Hematopoietic multipotent progenitor cell treated with erythropoietin and hydrocortisone succinate and interleukin-3 and kit ligand, for 6 days (in vitro differentiated cells): ENCODE measurements at places on chromosomes 7 and 10.

- DNase-seq = no peak
These were observed 139.9 kb downstream of the CXCL12 start for GRCh38 chr10:44244745-44245600.

GRCh38 chr10:74827694-74828093, 1.3 kb downstream of the KAT6B start:
- DNase-seq = no peak

GRCh38 chr7:29935111-29935510, 54.5 kb downstream of the SCRN1 start:
- no peak for DNase-seq

DNA sequence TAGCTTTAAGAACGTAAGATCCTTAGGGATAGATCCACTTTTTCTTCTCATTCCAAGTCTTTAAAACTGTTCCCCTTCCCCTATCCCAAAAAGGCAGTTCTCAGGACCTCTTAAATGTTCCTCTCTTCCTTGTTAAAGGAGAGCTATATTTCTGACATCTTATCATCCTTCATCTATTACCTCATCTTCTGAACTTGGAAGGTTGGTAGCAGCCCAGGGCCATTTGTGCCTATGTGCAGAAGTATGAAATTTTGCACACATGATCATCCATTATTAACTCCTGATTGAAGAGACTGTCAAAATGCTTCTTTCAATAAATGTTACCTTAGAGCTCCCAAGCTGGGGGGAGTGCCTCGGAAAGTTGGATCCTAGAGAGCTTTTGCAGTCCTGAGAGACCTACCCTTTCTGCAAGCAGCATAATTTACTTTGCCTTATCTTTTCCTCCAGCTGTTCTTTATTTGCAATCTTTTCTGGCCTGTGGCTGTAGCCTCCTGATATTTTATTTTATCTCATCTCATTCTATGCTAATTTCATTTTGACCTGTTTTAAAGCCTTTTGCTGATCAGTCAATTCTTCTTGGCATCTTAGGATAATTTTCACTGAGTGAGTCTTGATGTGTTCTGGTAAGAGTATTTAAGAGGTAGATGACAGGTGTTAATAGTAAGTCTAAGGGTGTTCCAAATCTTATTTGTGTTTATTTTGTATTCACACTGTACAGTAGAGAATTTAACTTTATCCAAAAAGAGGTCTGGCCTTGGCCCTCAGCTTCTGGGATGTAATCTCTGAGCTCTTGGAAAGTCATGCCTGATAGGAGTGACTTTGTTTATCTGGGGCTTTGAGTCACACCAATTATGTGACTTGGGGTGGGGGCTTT, 135.0 kb upstream of the PDLIM1 start:
- peak; percentile 59 for DNase-seq

DNA sequence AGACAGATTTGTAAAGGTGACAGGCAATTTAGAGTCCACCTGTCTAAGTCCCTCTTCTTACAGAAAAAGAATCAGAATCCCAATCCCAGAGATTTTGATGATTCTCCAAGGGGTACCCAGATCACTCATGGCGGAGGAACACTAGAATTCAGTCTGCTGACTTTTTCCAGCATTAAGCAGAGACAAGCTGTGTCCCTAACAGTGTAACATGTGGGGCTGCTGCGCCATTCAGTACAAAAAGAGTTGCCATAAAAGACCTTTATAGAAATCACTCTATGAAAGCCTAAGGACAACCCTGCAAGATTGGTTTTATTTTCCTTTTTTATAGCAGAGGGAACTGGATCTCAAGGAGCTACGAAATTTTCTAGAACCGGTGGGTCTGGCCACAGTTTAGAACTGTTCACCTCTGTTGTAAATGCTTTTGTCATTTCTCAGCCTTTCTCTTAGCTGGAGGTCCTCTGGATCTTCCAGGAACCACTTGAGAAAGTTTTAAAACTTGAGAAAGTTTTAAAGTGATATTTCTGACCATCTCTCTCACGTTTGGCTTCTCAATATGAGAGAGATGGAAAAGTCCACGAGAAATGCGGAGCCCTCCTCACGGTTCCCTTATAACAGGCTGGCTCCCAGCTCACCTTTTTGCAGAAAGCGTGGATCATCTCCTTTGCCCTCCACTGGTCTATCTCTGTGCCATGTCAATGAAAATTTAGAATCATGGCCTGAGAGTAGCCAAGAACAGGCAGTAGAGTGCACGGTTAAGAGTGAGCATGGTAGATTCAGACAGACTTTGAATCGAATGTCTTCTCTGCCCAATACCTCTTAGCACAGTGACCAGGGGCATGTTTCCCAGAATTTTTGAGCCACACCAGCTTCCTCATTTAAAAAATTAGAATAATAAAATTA, 826 bp downstream of the GIMAP7 start:
- DNase-seq = peak; percentile 18

GRCh38 chr10:24751716-24752115, 28.0 kb upstream of the ARHGAP21 start:
- no peak for DNase-seq

GRCh38 chr7:77855371-77856083, 57.0 kb downstream of the PHTF2 start:
- peak; percentile 58 for DNase-seq
